NCI-H460 (cell line): ENCODE measurements at places on chromosomes 5 and 9. TPM values are rescaled to one million over a fixed set of nuclear protein-coding genes. Genes with fewer than 3 reads are reported as not detected.

- DNase-seq: no peak
Measured at GRCh38 chr5:107290780-107291398, 379.8 kb downstream of the EFNA5 start.

- no peak for DNase-seq
Measured at GRCh38 chr9:70589571-70590314, 175.3 kb upstream of the KLF9 start.

- DNase-seq: no peak
Measured at GRCh38 chr5:142833517-142834449, 63.6 kb downstream of the ARHGAP26 start.

GRCh38 chr5:140571105-140571504 lies 6.5 kb downstream of the SLC35A4 start:
- DNase-seq: no peak

DNA sequence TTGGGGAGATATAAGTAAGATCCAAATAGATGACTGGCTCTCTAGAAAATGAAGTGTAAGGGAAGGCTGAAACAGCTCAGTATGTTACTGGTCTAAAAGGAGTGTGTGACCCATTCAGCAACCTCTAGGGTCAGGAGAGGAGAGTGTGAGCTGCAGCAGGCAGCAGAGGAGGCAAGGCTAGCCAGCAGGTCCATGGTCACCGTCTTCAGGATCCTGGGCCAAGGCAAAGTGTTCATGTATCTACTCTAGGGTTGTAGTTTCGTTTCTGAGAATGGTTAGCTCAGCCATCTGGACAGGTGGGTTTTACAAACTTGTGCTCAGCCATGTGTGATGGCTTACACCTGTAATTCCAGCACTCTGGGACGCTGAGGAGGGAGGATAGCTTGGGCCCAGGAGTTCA lies 13.7 kb downstream of the MYO10 start:
- DNase-seq: no peak

DNA sequence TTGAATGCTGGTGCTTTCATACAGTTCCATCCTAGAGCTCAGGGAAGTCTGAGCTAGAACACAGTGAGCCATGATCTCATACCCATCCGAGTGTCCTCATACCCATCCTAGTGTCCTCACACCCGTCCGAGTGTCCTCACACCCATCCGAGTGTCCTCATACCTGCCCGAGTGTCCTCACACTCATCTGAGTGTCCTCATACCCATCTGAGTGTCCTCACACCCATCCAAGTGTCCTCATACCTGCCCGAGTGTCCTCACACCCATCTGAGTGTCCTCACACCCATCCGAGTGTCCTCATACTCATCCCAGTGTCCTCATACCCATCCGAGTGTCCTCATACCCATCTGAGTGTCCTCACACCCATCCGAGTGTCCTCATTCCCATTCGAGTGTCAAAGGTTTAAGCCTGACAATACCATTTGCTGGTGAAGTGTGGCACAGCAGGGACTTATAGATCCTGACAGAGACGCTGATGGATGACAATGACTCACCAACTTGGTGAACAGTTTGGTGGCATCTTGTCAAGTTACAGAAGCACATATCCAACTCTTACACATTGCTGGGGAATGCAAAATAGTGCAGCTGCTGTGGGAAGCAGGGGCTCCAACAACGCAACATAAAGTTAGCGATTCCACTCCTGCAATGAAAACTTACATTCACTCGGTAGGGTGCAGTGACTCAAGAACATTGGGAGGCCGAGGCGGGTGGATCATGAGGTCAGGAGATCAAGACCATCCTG lies 77.0 kb upstream of the COL5A1 start:
- DNase-seq: no peak

GRCh38 chr9:35856882-35857281 lies 13.3 kb downstream of the OR13J1 start:
- no peak for DNase-seq

DNA sequence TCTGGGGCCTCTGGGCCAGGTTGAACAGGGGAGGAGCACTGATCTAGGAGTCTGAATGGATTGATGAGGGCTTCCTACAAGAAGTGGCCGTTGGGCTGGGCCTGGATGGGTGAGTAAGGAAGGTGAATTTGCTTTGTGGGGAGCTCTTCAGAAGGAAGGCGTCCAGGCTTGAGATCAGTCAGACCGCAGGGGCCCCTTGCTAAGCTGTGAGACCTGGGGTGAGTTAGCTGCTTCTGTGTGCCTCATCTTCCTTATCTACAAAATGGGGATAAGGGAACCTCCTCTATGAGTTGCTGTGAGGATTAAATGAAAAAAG lies 1.1 kb upstream of the SYNPO start:
- no peak for DNase-seq

DNA sequence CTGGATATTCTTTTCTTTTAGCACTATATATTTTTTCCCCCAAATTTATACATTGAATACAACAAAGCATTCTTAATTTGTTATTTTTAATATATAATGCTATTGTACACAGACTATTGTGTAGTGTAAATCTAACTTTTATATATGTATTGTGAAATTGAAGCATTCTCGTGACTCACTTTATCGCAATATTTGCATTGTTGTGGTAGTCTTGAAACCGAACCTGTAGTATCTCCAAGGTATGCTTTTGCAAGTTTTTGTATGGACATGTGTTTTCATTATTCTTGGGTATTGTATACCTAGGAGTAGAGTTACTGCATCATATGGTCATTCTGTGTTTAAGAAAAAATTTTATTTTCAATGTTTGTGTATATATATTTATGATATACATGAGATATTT lies 49.6 kb downstream of the NSD1 start:
- DNase-seq: no peak

GRCh38 chr5:143434261-143435209 lies 31.0 kb upstream of the NR3C1 start:
- DNase-seq: no peak

GRCh38 chr5:9692576-9692975 lies 62.4 kb upstream of the TAS2R1 start:
- DNase-seq: no peak

DNA sequence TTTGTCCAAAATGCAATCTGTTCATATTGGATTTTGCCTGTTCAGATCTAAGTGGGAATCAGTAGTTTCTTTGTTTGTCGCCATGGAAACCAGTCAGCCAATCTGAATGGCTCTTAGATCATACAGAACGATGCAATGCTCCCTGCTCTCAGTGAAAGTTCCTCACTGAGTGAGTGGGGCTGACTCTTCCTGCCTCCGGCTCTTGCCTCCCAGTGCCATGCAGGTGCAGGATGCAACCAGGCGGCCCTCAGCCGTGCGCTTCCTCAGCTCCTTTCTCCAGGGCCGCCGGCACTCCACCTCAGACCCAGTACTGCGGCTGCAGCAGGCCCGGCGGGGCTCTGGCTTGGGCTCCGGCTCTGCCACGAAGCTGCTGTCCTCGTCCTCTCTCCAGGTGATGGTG lies at the start of gene PTPDC1:
PTPDC1 (plus strand) TSS at position 151 of the 400 bp plus-strand sequence; CDS start at position 218, 67 bp downstream.
- peak; percentile 76 for DNase-seq

- no peak for DNase-seq
Measured at GRCh38 chr5:55171471-55171870, 1.5 kb downstream of the CDC20B start.

GRCh38 chr5:9499498-9499876 lies 46.4 kb downstream of the SEMA5A start:
- no peak for DNase-seq

Gene GDF9
- 0.50 TPM in 1 of 2 replicates, not detected in the other for total RNA-seq

Gene ENG
- total RNA-seq: 11.5 and 12.9 TPM in 2 replicates

Gene SCGB3A2
- not detected in 2 replicates for total RNA-seq

Gene ZNF462
- 9.2 and 10.7 TPM in 2 replicates for total RNA-seq

Gene SLCO4C1
- total RNA-seq: 0.03 and 0.05 TPM in 2 replicates

Gene GTF2H2C
- 99.9 and 123 TPM in 2 replicates for total RNA-seq

Gene FOXD4
- total RNA-seq: 0.14 and 0.30 TPM in 2 replicates

Gene GRM6
- not detected in 2 replicates for total RNA-seq
